ENCODE measurements at places on chromosomes 1 and 21.

DNA sequence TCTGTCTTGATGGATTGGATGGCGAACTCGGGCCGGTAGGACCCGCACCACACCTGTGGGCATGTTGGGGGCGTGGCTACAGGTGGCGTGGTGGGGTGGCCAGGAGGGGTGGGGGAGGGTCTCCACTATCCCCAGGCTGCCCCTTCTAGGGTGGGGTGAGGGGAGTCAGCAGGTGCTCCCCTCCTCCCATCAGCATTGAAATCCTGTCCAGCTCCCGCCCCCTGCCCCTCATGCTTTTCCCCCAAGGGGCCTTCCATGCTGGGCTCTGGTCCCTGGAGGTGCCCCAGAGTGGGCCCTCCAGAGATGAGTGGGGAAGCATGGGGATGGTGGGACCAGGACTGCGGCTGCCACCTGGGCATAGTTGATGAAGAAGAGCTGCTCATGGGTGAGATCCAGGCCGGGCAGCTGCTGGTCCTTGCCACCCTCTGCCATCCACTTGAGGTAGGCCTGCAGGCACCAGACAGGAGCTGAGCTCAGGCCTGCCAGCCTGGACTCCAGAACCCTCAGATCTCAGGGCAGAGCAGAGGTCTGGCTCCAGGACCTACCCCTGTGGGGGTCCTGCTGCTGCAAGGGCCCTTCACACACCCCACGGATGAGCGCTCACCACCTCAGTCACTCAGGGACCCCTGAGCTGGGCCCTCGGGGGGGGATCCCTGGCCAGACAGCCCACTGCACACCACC lies 5.1 kb downstream of the PRXL2B start:
- DNase-seq = no peak

GRCh38 chr21:44730951-44731579 lies 19.7 kb upstream of the TSPEAR start:
- no peak for DNase-seq

- DNase-seq = no peak
Observed at GRCh38 chr1:63063367-63063766, 259.0 kb upstream of the FOXD3 start.

GRCh38 chr1:200039849-200040474 lies 12.5 kb downstream of the NR5A2 start:
- no peak for DNase-seq

DNA sequence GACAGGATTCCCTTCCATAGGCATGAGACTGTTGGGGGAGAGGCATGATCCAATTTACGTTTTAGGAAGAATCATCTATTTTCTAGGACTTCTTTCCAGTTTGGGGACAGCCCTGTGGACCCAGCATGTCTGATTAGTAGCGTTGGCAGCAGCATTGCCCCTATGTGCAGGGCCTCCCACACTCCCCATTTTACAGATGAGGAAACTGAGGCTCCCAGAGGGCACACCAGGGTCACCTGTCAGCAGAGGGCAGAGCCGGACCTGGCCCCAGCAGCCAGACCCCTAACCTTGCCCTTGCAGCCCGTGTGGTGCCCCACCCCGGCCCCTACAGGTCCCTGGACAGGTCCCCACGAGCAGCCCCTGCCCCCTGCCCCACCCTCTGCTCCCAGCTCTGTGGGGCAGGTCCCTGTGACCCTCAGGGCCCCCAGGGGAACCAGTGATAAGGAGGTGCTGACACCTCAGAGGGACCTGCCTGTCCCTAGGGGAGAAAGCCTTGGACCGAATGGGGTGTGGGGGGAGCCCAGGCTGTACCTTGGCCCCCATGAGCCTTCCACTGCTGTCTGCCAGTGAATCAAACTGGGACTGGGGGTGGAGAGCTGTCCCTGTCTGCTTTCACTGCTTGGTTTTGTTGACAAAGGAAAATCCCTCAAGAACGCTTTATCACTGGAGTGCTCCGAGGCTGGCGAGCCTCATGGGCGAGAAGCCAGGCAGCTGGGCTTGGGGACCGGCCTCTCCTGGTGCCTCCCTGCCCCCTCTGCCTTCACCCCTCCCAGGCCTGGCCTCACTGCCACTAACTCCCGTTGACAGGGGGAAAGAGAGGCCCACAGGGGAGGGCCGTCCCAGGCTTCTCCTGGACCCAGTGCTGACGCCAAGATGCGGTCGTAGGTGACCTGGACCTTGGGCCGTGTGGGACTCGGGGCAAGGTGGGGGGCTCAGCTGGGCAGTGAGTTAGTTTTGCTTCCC lies 39.4 kb upstream of the CCDC27 start:
- DNase-seq = no peak

DNA sequence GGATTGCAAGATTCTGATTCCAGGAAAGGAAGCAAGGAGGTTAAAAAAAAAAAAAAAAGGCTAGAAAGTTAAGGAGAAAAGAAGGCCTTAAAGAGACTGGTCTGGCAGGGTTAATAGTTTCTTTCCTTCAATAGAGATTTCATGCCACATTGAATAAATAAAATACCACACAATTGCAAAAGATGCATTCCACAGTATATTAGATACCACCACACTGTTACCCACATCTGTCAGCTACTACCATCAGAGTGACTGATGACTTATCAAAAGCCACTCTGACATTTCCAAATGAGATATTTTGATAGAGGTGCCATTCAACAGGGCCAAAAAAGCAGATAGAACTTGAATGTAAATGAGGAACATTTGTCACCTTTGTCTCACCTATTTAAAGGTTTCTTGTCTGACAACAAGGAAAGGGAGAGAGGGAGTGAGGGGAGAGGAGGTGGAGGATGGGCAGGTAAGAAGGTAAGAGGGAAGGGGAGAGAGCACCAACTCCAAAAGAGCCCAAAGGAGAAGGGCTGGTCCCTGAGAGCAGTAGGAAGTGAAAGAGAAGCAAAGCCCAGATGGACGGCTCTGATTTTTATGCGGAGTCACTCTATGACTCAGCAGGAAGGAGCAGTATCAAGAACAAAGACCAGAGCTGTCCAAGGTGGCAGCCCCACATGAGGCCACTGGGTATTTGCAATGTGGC lies 38.3 kb downstream of the LRRN2 start:
- no peak for DNase-seq

DNA sequence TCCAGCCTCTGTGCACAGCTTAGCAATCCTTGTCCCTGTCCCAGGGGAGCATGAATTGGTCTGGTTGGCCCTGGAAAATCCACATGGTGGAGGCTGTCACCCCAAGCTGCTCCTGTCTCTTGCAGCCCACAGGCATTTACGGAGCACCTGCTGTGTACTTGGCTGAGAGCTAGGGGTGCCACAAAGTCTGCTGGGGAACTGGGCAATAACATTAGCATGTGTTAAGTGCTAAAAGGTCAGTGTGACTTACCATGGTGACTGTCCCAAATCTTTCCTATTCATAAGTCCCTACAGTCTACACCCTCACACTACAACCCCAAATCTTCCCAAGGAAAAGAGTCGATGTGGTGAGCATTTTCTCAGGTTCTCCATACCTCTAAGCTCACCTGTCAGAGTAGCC lies 53.6 kb upstream of the ARTN start:
- DNase-seq = no peak

- DNase-seq = no peak
Observed at GRCh38 chr1:54610048-54610447, 13.3 kb downstream of the FAM151A start.

GRCh38 chr1:69221524-69221923 lies 346.2 kb upstream of the LRRC7 start:
- DNase-seq = no peak

GRCh38 chr1:15400627-15401026 lies 9.1 kb upstream of the EFHD2 start:
- DNase-seq = no peak

DNA sequence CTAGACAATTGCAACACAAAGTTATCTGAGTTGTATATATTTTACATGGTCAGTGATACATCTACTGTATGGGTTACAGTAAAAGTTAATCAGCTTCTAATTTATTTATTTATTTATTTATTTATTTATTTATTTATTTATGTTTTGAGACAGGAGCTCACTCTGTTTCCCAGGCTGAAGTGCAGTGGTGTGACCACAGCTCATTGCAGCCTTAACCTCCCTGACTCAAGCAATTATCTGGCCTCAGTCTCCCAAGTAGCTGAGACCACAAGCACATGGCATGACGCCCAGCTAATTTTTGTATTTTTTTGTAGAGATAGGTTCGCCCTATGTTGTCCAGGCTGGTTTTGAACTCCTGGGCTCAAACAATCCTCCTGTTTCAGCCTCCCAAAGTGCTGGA lies 241.6 kb downstream of the PTPRC start:
- DNase-seq = no peak

DNA sequence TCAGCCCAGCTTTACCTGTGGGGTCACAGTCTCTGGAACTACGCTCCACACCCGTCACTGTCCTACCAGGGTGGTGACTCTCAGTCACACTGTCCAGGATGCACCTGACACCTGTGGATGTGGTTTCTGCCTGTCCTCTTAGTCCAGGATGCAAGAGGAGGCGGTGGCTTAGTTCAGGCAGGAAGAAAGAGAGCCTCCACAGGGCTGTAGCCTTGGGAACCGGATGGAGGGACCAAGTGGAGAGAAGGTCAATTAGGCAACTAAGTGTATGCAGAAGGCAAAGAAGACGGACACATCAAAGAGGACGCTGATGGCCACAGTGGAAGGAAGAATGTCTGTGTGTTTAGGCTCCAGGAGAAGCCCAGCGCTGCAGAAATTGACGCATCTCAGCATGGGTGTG lies 153.9 kb upstream of the IRF2BP2 start:
- DNase-seq = no peak

- no peak for DNase-seq
Observed at GRCh38 chr1:165845992-165846748, 18.8 kb downstream of the UCK2 start.

DNA sequence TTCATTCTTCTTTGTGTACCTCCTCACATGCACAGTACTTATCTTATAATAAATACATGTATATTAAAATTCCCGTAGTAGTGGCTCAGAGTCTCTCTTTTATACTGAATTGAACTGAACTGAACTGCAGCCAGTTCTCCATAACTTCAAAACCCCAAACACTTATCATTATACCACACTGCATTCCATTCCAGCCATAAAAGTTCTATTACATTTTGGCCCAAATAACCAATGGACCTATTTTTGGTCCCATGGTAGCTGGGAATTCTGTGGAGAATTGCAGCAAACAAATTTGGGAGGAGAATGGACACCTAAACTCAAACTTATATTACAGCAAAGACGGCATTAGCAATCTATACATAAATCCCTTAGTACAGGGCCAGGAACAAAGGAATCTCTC lies 86.6 kb upstream of the C1orf87 start:
- DNase-seq = no peak

- DNase-seq = no peak
Observed at GRCh38 chr21:27648560-27648959, 681.7 kb upstream of the ADAMTS5 start.

DNA sequence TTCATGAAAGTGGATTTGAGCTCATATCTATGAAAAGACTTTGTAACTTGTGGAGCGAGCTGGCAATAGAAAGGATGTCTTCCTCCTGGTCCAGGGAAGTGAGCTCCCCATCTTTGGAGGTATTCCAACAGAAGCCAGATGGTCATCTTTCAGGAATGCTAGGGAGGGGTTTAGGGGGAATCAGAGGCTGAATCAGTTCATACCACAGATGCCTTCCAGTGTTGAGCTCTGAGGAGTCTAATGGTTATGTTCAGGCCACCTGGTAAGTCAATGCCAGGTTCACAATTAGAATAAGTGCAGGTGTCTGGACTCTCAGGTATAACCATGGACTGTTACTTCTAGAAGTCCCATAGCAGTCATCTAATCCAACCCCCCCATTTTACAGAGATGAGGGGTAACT lies 119.1 kb downstream of the ACTL8 start:
- DNase-seq = no peak

GRCh38 chr1:91556556-91556955 lies 55.9 kb downstream of the CDC7 start:
- DNase-seq = no peak

DNA sequence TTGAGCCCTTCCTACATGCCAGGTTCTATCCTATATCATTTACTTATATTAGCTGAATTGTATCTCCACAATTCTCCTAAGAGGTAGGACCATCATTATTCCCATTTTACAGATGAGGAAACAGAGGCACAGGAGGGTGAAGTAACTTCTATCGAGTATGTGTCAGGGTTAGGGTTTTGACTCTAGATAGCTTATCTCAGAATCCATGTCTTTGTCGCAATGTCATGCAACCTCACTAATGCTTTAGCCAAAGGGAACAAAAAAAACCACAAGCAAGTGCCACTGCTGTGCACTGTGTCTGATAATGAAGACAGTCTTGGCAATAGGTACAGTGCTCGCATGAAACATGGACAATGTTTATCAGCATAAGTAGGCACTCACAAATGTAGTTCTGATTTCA lies 95.4 kb upstream of the CLDN14 start:
- no peak for DNase-seq

GRCh38 chr1:171438441-171438840 lies 46.9 kb upstream of the PRRC2C start:
- peak; percentile 64 for DNase-seq

- DNase-seq = no peak
Observed at GRCh38 chr1:8218351-8219092, 99.4 kb upstream of the SLC45A1 start.

GRCh38 chr1:53470155-53470554 lies 11.0 kb downstream of the DMRTB1 start:
- DNase-seq = no peak

DNA sequence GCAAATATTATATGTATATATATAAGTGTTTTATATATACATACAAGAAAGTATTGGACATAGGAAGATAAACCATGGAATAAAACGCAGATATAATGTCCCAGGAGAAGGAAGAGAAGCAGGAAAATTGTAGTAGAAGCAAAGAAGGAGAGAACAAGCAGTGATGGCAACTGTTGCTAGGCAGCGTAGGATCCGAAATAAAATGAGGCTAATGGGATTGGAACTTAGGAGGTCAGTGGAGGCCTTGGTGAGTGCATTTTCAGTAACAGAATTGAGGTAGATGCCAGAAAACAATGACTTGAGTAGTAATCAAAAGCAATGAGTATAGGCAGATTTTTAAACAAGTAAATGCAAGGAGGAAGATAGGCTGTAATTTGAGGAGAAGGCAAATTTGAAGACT lies 265.8 kb downstream of the LRRC7 start:
- no peak for DNase-seq

GRCh38 chr1:67347688-67348472 lies 40.2 kb downstream of the IL12RB2 start:
- DNase-seq = no peak

All from omental fat pad (tissue), 4 donors.